Renal pelvis (tissue), 12 donors: ENCODE measurements at places on chromosomes 3 and 15.

DNA sequence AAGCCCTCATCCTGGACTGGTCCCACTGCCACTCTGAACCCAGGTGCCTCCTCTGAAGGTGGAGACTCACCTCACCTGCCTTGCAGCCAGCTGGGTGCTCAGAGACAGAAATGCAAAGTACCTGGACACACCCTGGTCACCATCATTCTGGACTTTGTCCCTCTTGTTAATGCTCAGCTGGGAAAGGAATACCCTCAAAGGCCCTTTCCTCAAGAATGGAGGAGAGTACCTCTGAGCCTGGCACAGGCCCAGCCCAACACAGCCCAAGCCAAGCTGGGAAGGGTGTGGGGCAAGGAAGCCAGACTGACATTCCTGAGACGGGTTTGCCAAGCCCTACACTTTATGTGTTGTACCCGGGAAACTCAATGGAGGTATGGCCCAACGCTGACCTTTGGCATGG, 983 bp upstream of the ALAS1 start:
- DNase-seq = no peak

DNA sequence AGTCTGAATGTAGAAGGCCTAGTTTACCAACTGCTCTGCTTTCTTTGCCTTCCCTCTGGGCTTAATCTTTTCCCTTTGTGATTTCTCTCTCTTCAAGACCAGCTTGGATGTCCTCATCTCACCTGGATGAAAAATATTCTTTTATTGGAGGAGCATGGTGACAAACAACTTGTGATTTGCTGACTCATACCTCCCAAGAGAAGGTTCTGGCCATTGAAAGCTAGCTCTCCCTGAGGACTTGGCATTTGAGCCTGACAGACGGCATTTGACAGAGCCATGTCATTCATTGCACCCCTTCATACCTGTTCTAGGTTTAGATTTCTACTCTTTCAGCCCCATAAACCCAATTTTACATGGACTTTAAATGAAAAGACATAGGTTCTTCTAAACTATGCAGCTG, 33.3 kb downstream of the ATG7 start:
- DNase-seq = no peak

DNA sequence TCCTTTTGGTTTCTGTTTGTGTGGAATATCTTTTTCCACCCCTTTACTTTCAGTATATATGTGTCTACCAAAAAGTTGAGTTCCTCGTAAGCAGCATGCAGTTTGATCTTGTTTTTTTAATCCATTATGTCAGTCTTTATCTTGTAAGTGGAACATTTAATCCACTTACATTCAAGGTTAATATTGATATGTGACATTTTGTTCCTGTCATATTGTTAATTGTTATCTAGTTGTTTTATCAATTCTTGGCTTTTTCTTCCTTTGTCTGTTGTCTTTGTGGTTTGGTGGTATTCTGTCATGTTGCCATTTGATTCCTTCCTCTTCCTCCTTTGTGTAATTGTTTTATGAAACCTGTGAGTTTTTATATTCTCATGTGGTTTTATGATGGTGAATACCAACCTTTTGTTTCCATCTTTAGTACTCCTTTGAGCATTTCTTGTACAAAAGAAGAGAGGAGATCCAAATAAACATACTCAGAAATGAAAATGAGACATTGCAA, 43.4 kb upstream of the XCR1 start:
- no peak for DNase-seq

GRCh38 chr3:35385271-35385670, 254.1 kb upstream of the ARPP21 start:
- DNase-seq = no peak

GRCh38 chr3:128684986-128685726, 34.5 kb upstream of the RPN1 start:
- no peak for DNase-seq

DNA sequence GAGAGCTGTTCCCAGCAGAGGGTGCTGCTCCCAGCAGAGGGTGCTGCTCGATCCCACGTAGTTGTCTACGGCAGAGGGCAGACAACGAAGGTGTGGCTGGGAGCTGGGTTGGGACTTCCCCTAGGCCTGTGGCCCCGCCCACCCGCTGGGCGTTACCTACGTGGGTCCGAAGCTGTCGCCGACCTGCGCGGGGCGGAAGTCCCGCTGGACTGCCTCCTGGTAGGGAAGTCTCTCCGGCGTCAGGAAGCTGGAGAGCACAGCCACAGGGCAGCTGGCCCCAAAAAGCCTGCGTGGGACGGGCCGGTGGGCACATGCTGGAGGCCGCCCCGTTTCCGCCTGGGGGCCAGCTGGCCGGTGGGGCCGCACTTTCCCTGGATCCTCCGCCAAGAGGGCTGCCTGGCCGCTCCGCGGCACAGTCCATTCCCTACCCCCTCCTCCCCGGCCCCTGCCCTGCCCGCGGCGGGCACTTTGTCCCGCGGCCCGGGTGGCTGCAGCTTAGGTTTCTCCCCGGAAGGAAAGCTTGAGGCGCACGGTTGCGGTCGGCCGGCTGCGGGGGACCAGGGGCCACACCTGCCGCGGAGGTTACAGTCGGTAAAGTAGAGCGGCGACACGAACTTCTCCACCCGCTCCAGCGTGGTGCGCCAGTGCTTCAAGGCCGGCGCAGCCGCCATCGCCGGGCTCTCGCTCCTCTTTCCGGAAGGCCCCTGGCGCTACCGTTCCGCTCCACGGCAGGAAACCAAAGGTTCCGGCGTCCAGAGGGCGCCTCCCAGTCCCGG, at the start of gene MAN2C1:
Gene MAN2C1, minus strand, starts transcription at position 695 of the 776 bp plus-strand sequence. Its CDS starts 24 bp downstream, at position 671.
- peak; percentile 94 for DNase-seq
